ENCODE measurements at places on chromosomes 3 and 15. TPM values are rescaled to one million over a fixed set of nuclear protein-coding genes. Genes with fewer than 3 reads are reported as not detected.

- no peak overlapping the region for H3K4me3 ChIP-seq
- H3K27ac ChIP-seq = no peak overlapping the region
- H3K36me3 ChIP-seq = no peaks in the 10 kb centered on the region
- DNase-seq = no peak
- H3K27me3 ChIP-seq = no peaks in the 10 kb centered on the region
Measured at GRCh38 chr3:153881201-153881600, 240.0 kb upstream of the ARHGEF26 start.

DNA sequence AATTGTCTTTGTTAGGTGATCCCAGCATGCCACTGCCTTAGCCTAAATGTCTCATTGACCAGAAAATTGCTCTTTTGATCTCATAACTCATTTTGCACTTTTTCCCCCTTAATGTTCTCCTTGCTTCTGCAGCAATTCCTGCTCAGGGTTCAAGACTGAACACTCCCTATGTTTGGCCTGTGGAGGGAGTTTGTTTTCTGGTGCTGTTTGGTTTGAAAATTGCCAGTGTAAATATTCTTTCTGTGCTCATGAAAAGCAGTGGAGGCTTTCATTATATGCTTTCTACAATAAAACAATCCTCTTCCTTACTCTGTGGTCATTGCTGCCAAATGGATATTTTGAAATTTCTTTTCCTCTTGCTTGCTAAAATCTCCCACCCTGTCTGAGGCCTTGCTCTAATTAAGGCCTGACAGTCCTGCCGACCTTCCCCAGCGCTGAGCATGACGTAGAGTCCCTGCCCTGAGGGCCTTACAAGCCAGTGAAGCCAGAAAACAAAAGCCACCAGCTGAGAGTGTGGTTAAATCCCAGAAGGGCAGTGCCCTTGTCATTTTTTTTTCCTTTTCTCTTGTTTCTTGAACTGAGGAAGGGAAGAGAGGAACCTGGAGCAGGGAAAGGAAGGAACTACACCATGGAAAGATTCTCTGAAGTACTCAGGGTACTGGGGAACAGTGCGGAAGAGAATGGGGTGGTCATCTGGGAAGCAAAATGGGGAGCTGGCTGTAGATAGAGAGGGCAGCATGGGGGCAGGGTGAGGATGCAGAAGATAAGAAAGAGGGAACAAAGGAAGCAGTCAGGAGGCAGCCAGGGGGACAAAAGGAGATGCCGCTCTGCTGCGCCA, 24.8 kb downstream of the ZBTB38 start:
- H3K36me3 ChIP-seq = peaks cover 14% of the 10 kb centered on the region
- no peaks in the 10 kb centered on the region for H3K27me3 ChIP-seq
- H3K27ac ChIP-seq = no peak overlapping the region
- no peak overlapping the region for H3K4me3 ChIP-seq

GRCh38 chr3:18062657-18063025, 320.2 kb upstream of the TBC1D5 start:
- no peak overlapping the region for H3K27ac ChIP-seq
- H3K36me3 ChIP-seq = no peaks in the 10 kb centered on the region
- no peak for DNase-seq
- no peaks in the 10 kb centered on the region for H3K4me1 ChIP-seq

KLF15 gene
- total RNA-seq = 118 TPM

DNA sequence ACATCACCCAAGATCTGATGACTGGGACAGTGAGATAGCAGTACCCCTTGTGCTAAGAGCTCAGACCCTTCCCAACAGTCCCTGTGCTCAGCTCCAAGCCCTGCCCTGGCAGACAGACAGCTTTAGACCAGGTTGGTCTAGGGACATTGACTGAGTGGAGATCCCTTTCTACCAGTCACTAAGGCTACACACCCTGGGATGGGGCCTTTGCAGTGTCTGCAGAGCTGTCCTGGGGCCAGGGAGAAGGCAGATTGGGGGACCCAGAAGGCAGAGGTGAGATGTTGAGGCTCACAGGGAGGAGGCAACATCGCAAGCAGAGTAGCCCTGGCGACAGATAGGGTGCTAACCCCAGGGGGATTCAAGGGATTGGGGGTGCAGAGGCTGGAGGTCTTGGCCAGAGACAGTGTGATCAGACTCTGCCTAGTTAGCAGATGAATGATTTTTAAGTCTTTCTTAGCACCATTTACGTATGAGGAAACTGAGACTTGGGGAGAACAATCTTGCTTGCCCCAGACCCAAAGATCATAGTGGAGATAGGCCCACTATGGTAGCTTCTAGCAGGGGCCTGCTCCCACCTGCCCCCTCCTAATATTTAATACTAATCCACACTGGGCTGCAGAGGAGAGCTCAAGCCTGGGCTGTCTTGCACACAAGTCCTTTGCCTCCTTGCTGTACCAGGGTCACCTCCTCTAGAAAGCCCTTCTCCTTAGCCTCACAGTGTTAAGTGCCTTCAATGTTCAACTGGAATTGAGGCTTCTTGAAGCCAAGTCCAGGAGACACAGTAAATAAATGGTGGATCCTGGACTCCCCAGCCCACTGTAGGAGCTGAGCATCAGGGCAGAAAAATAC, 32.6 kb downstream of the HMCES start:
- DNase-seq = no peak
- H3K36me3 ChIP-seq = no peaks in the 10 kb centered on the region
- H3K4me1 ChIP-seq = peaks cover 13% of the 10 kb centered on the region
- H3K4me3 ChIP-seq = no peak overlapping the region
- H3K27ac ChIP-seq = no peak overlapping the region

DNA sequence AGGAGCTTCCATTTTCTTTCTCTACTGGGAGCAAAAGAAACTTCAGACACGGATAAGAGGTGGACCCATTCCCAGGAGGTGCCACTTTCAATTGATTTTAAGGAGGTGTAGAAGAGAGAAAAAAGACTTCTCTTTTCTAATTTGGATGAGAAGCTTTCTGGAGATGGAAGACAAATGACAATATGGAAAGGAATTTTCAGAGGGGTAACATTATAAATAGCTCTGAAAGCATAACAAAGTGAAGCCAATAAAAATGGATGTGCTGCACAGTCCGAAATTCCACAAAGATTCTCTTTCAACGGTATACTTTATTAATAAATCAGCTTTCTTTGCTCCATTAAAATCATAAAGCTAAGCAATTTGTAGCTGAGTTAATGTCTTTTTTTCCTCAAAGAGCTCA, 607.2 kb upstream of the MDFIC2 start:
- H3K36me3 ChIP-seq = no peaks in the 10 kb centered on the region
- no peak overlapping the region for H3K27ac ChIP-seq
- H3K27me3 ChIP-seq = no peaks in the 10 kb centered on the region
- H3K4me1 ChIP-seq = no peaks in the 10 kb centered on the region
- no peak overlapping the region for H3K4me3 ChIP-seq
- no peak for DNase-seq

DNA sequence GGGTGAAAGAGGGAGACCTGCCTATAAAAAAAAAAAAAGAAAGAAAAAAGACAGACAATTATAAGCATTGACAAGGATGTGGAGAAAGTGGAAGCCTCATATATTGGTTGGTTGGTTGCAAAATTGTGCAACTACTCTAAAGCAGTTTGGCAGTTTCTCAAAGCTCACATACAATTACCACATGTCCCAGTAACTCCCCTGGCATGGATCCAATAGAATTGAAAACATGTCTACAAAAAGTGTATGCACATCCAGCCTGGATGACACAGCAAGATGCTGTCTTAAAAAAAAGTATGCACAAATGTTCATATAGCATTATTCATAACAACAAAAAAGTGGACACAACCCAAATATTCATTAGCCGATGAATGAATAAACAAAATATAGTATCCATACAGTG, 19.5 kb downstream of the SETMAR start:
- H3K4me1 ChIP-seq = peaks cover 4% of the 10 kb centered on the region
- H3K36me3 ChIP-seq = no peaks in the 10 kb centered on the region
- H3K27ac ChIP-seq = no peak overlapping the region
- H3K27me3 ChIP-seq = no peaks in the 10 kb centered on the region
- no peak for DNase-seq

- H3K36me3 ChIP-seq = no peaks in the 10 kb centered on the region
- H3K4me1 ChIP-seq = no peaks in the 10 kb centered on the region
- no peaks in the 10 kb centered on the region for H3K27me3 ChIP-seq
- no peak overlapping the region for H3K4me3 ChIP-seq
- DNase-seq = no peak
Measured at GRCh38 chr15:49171790-49172189, 1.7 kb downstream of the GALK2 start.

DNA sequence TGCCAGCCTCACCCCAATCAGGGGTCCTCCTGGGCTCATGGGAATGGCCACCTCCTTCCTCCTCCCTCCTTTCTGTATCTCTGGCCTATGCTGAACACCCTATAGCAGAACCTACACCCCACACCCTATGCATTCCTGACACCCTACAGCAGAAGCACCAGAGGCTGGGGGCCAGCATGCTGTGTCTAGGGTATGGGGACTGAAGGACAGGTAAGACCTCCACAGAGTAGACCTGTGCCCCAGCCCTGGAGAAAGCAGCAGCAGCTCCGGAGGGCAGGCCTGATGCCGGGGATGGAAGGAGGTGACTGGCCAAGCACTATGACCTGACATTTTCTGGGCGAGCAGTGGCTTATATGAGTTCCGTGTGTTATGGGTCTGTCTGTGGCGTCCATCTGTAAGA, 66.9 kb downstream of the TLE3 start:
- peaks cover 1% of the 10 kb centered on the region for H3K4me1 ChIP-seq
- no peaks in the 10 kb centered on the region for H3K36me3 ChIP-seq
- no peak overlapping the region for H3K4me3 ChIP-seq
- H3K27ac ChIP-seq = no peak overlapping the region

DNA sequence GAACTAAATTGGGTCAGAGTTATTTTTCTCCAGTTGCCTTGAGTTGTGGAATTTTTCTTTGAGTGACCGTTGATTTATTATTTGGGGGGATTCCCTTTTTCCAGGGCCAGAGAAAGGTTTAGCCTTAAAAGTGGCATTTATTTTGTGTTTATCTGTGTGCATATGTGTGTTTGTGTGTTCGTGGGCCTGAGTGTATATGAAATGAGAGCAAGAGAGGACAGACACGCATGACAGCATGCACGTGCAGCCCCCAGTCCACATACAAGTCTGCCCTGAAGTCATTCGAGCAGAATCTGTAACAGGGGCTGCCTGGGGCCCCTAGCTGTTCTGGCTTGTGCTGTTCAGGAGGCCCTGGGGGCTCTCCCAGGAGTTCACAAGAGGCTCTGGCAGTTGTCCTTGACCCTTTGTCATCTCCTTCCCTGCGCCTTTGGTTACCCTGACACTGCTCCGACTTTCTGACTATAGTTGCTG, 18.3 kb upstream of the TRAK1 start:
- H3K36me3 ChIP-seq = no peaks in the 10 kb centered on the region
- peaks cover 67% of the 10 kb centered on the region for H3K4me1 ChIP-seq
- H3K27ac ChIP-seq = peak overlapping the region; percentile 88
- no peak for DNase-seq
- H3K27me3 ChIP-seq = no peaks in the 10 kb centered on the region

- H3K4me3 ChIP-seq = no peak overlapping the region
- no peak for DNase-seq
- H3K4me1 ChIP-seq = no peaks in the 10 kb centered on the region
- no peak overlapping the region for H3K27ac ChIP-seq
Measured at GRCh38 chr15:55151631-55152030, 45.1 kb downstream of the RSL24D1 start.

DTX3L gene
- 9.8 TPM for total RNA-seq

TCAIM gene
- total RNA-seq = 26.9 TPM

- H3K36me3 ChIP-seq = no peaks in the 10 kb centered on the region
- H3K27ac ChIP-seq = no peak overlapping the region
- H3K4me1 ChIP-seq = no peaks in the 10 kb centered on the region
- H3K27me3 ChIP-seq = no peaks in the 10 kb centered on the region
- no peak for DNase-seq
Measured at GRCh38 chr3:11651900-11652299, 8.2 kb upstream of the VGLL4 start.

LRTM1 gene
- not detected for total RNA-seq

DNA sequence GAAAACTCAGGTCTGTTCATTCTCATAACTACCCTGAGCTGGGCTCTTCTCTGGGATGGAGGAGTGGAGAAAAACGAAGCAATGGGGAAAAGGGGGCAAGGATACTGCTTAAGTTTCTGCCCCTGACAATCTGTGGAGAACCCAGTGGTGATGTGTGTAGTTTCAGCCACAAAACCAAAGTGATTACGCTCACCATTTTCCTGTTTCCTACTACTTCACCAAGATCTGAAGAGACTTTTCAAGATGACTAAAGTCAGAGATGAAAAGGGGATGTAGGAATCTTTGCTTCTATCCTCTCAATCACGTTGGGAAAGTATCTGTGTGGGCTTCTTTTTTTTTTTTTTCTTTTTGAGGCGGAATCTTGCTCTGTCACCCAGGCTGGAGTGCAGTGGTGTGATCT, 8.3 kb upstream of the UBE2E1 start:
- H3K36me3 ChIP-seq = no peaks in the 10 kb centered on the region
- H3K4me1 ChIP-seq = no peaks in the 10 kb centered on the region
- DNase-seq = no peak
- no peak overlapping the region for H3K4me3 ChIP-seq

NUP210 gene
- 1.7 TPM for total RNA-seq

DNA sequence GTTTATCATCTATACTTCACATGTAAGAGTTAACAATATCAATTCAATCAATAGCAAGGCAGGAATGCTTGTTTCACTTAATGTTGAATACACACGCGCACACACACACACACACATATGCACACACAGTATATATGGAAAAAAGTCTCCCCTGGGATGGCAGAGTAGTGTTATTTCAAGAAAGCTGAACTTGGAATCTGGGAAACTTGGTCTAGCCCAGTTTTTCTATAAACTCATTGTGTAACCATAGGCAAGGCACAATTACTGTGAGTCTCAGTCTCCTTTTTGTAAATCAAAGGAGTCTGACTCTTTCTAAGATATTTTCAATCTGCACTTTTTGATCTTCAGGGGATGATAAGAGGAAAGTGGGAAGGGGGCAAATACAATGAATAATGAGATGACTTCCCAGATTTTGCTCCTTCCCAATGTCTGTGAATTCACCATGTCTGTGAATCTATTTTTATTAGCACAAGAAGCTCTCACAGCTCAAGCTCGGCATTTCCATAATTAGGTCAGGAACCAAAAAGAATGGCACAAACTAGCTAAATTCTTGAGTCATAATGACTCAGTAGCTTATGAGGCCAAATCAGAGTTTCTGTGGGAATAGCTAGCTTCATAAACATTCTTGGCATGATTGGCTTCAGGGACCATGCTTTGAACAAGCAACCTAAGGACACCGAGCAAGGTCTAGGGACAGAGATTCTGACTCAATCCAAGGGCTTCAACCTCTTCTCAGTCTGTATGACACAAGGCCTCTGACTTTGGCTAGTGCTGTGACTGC, 227.4 kb upstream of the DCBLD2 start:
- no peaks in the 10 kb centered on the region for H3K36me3 ChIP-seq
- no peak overlapping the region for H3K4me3 ChIP-seq
- H3K27ac ChIP-seq = no peak overlapping the region
- no peak for DNase-seq

- H3K27ac ChIP-seq = no peak overlapping the region
- H3K27me3 ChIP-seq = peaks cover 7% of the 10 kb centered on the region
- no peak for DNase-seq
- no peaks in the 10 kb centered on the region for H3K36me3 ChIP-seq
- H3K4me1 ChIP-seq = no peaks in the 10 kb centered on the region
- H3K4me3 ChIP-seq = no peak overlapping the region
Measured at GRCh38 chr15:69119001-69119400, 41.4 kb upstream of the GLCE start.

GRCh38 chr3:168618827-168619470, 523.2 kb upstream of the GOLIM4 start:
- DNase-seq = no peak
- no peaks in the 10 kb centered on the region for H3K4me1 ChIP-seq
- no peak overlapping the region for H3K4me3 ChIP-seq
- H3K36me3 ChIP-seq = no peaks in the 10 kb centered on the region
- H3K27me3 ChIP-seq = no peaks in the 10 kb centered on the region
- no peak overlapping the region for H3K27ac ChIP-seq

CLSTN2 gene
- total RNA-seq = 4.9 TPM

All from gastrocnemius medialis (tissue), 4 donors.